ENCODE measurements at places on chromosomes 11 and 22.

- peak; percentile 99 for DNase-seq
Observed at GRCh38 chr11:130999992-131000770, 83.9 kb upstream of the SNX19 start.

- DNase-seq = no peak
Observed at GRCh38 chr22:30654361-30654760, 13.3 kb downstream of the DUSP18 start.

GRCh38 chr11:74714904-74715303, 16.3 kb downstream of the CHRDL2 start:
- no peak for DNase-seq

DNA sequence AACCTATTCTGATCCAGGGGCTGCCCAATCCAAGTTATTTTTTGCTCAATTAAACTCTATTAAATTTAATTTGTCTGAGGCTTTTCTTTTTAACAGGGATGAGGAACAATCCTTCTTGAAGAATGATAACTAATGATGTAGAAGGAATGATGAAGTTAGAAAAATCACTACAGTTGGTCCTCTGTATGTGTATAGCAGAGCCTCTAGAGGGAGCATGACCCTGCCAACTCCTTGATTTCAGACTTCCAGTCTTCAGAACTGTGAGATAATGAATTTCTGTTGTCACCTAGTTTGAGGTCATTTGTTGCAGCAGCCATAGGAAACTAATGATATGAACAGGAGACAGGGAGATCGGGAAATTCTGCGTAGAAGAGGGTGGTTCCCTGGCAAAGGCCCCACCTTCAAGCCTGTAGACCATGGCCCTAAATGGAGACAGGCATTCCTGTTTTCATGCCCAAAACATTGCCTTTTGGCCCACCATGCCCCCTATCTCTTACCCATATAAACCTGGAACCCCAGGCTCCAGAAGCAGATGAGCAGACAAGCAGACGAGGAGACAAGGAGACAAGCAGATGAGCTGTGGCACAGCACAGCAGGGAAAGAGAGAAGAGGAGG, 7.7 kb upstream of the QSER1 start:
- peak; percentile 22 for DNase-seq

DNA sequence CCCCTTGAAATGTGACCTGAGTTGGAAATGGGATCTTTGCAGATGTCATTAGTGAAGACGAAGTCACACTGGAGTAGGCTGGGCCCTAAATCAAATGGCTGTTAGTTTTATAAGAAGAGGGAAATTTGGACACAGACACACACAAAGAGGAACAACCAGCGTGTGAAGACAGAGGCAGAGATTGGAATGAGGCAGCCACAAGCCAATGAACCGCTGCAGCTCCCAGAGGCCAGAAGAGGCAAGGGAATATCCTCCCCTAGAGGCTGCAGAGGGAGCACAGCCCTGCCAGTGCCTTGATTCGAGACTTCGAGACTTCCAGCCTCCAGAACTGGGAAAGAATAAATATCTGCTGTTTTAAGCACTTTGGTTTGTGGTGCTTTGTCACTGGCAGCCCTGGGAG, 484.5 kb downstream of the MN1 start:
- no peak for DNase-seq

DNA sequence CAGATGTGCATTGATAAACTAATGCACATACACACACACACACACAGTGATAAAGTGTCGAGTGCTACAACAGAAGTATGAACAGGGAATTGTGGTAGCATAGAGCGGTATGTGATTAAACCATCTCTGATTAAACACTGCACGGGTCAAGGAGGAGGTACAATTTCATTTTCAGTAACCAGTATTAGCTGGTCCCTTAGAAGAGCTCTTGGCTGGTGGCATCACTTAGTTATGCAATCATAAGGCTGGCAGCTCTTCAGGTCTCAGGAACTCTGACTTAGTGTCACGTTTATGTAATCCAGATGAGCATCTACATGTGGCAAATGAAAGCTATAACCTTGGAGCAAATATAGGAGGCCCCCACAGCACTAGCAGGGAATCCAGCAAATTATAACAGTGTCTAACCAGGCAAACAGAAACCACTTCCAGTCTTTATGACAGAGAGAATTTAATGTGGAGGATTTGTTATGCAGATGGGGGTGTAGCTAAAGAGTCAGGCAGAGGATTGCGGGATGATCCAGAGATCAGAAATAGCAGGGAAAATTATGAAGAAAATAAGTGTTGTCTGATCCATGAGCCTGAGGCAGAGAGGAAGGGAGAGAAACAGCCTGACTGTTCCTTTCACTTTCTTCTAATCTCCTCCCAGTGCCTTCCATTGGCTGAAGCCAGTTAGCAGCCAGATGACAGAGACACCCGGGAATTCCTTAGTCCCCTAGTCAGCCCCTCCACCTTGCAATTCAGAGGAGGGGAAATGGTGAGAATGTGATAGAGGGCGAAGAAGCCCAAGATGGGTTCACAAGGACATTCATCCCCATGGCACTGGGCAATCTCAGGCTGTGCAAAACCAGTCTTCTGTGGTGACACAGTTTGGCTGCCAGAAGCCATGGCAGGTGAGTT, 533.1 kb upstream of the TENM4 start:
- no peak for DNase-seq

GRCh38 chr11:57131080-57131790, 50.5 kb upstream of the LRRC55 start:
- DNase-seq = peak; percentile 65

DNA sequence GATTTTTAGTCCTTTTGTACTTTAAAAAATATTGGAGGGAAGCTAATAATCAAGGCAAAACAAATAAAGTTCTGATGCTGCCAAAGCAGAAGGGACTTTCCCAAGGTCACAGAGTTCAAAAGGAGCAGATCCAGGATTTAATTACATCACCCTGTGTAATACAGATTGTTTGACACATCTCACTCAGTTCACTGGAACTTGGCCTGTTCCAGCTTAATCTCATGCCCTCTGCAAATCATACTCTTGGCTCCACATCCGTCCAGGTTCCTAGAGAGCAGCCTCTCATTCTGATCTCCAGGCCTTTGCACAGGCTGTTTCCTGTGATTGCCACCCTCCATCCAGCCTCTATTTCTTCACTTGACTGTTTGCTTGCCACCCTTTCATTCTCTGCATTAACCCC, 151.7 kb downstream of the SPON1 start:
- DNase-seq = no peak

DNA sequence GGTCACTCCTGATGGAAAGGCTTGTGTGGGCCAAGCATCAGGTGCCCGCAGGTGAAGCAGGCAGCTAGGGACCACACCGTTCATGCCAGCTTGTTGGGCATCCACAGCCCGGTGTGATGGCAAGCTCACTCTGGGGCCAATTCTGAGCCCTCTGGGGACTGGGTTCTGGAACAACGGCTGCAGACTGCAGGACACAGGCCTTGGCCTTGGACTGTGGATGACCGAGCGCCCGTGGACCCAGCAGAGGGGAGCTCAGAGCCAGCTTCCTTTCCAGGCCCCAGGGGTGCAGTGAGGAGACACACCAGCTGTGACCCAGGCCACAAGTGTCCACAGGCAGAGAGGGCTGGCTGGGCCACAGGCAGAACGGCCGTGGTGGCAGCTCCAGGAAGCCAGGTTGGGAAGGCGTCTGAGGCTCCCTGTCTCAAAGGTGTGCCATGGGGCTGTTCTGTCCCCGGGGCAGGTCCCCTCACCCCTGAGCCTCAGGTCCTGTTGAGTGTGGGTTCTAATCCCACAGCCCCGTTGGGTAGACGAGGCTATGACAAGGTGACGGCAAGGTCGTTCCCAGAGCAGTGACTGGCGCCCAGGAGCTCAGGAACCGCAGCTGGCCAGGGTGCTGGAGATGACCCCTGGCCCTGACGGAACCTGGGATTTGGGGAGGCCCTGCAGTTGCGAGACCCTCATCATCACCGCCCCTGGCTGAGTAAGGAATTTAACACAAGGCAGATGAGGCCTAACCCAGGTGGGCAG, 1079.4 kb downstream of the BRD1 start:
- DNase-seq = no peak

DNA sequence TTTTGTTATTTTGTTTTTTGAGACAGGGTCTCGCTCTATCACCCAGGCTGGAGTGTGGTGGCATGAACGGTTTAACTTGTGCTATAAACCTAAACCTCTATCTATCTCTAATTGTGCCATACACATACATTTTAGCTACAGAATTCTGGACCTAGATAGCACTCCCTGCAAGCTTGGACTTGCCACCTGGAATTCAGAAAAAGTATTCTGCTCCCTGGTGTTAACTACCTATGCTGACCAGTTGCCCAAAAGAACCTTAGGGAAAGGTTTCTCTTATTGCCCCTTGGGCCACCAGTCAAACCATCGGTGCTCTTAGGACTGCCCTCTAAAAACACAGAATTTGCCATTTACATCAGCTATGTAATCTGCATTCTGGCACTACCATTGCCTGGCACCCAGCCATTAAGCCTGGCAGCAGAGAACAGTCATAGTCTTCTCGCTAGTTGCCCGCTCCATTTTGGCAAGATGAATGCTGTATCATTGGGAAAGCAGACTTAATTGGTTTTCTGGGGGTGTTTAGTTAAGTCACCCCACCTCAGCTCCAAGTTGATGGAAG, 55.3 kb downstream of the ETS1 start:
- DNase-seq = no peak

GRCh38 chr11:112882494-112883381, 78.5 kb upstream of the NCAM1 start:
- DNase-seq = no peak

- DNase-seq = no peak
Observed at GRCh38 chr11:117419482-117420142, 92.0 kb downstream of the CEP164 start.

DNA sequence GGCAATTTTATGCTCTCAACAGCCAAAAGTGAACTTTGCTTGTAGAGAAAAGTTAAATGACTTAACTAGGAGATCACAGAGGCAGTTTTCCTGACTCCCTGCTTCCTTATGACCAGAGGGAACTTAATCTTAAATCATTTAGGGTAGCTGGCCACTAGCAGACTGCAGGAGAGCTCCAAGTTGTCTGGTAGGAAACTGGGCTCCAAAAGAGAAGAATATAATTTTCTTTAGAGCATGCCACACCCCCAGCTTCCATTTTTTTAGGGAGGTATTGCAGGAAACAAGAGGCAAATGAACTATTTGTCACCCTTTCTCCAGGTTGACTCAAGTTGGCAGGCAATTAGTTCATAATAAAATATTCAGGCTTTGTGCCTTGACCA, 2.6 kb downstream of the METTL15 start:
- no peak for DNase-seq

GRCh38 chr11:82909015-82909640, 7.6 kb downstream of the DDIAS start:
- DNase-seq = no peak

- DNase-seq = no peak
Observed at GRCh38 chr22:45314054-45314721, 4.5 kb downstream of the FAM118A start.

DNA sequence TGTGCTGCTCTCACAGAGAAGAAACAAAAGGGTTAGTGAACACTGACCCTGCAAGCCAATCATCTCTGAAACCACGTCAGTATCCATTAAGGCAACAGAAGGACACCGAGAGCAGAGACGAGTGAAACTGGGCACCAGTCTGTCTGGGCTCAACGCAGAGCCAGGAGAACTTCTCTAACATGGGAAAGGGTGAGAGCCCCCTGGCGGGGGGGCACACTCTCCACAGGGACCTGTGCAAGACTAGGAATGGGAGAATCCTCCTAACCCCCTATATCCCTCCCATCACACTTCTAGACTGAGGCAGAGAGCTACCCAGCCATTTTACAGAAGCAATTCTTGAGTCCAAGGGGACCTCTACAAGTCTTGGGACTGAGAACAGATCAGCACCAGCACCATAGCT, 285.8 kb downstream of the SOX6 start:
- DNase-seq = no peak

DNA sequence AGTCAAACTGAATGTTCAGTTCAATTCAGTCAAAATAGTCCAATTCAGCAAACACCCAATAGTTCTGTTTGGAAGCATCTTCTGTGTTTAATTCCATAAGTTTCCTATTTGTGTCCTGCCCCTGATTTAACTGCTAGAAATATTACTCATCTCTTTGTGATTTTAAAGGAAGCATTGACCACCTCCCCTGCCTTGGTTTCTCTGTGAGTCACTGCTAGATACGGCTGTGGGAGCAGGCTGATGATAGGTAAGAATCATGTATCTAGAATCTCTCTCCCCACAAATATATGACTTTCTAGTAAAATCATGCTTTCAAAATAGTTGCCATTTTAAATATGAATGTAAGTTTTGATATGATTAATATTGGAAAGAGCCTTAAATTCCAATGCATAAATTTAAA, 888.5 kb downstream of the NTM start:
- no peak for DNase-seq

DNA sequence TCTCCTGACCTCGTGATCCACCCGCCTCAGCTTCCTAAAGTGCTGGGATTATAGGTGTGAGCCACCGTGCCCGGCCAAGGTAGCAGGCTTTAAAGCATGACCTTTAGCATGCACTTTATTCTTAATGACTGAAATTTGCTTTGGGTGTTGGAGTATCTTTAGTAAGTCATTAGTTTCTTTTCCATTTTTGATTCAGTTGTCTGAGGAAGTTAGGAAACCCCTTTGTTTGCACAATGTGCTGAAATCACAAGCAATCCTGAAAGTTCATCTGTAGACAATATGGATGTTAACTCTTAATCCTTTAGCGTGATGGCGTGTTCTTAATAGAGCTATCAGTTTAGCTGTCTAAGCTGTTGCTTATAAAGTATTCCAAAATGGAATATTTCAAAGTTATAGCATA, 16.8 kb downstream of the SDHD start:
- DNase-seq = no peak

DNA sequence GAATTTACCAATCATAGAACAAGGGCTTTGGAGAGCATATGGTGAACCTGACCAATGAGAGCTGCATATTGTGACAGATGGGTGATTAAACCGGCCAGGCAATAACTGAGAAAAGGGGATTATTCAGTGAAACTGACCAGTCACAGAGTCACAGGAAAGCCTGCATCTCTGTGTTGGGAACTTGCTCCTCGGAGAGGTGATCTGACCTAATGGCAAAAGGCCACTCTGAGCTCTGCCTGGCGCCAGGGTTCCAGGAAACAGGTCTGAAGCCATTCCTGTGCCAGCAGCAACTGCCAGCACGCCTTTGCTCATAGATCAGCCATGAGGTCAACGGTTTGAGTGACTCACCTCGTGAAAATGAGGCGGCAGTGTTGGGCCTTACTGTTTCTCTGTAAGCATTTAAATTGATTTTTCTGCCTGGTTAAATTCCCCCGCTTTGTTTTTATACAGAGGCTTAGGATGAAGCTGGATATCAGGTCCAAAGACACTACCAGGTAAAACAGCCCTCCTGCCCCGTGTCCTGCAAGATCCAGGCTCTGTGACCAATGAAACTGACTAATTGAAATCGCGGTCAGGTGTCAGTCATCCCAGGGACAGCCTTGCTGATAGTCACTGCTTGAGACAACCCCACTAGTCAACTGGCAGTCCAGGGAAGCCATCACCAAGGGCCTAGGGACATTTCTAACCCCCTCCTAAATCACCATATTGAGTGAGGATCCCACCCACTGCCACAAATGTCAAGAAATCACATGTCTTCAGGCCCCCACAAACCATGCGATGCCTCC, 35.8 kb upstream of the MYOD1 start:
- peak; percentile 80 for DNase-seq
